Activated T-cell treated with anti-CD3 and anti-CD28 coated beads, Interleukin-2, amount 50 U/mL, for 72 hours (primary cell): ENCODE measurements at places on chromosomes 3 and 15. TPM values are rescaled to one million over a fixed set of nuclear protein-coding genes. Genes with fewer than 3 reads are reported as not detected.
A peak's percentile ranks its signal among the peaks of the same experiment; 100 is the strongest.

EAF1 gene
- 29.9 TPM for total RNA-seq

FGD5 gene
- total RNA-seq = not detected

ATP13A5 gene
- total RNA-seq = not detected

TTLL13 gene
- 0.24 TPM for total RNA-seq

TRPM1 gene
- not detected for total RNA-seq

CCR8 gene
- 1.2 TPM for total RNA-seq

GOLGA8O gene
- 2.8 TPM for total RNA-seq

HIGD2B gene
- 0.30 TPM for total RNA-seq

TMCO5A gene
- not detected for total RNA-seq

RTP1 gene
- not detected for total RNA-seq

BCL2A1 gene
- total RNA-seq = 67.2 TPM

ZMAT3 gene
- total RNA-seq = 27.2 TPM

TF gene
- 1.9 TPM for total RNA-seq

ALPK3 gene
- total RNA-seq = 0.46 TPM

ADGRG7 gene
- total RNA-seq = not detected

LPP gene
- 50.4 TPM for total RNA-seq

TIPARP gene
- total RNA-seq = 21.6 TPM

DNA sequence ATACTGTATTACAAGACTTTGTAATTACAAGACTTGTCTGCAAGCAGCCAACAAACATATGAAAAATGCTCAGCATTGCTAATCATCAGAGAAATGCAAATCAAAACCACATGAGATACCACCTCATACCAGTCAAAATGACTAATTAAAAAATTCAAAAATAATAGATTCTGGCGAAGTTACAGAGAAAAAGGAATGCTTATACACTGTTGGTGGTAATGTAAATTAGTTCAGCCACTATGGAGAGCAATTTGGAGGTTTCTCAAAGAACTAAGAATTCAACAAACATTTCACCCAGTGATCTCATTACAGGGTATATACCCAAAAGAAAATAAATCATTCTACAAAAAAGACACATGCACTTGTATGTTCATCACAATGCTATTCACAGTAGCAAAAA lies 617.5 kb upstream of the CCDC54 start:
- DNase-seq = no peak

GRCh38 chr3:52912885-52913731 lies 15.8 kb upstream of the STIMATE start:
- no peak for DNase-seq

GRCh38 chr3:158167737-158168557 lies 58.1 kb downstream of the RSRC1 start:
- peak; percentile 24 for DNase-seq

GRCh38 chr3:169246158-169246557 lies 417.4 kb downstream of the MECOM start:
- no peak for DNase-seq

DNA sequence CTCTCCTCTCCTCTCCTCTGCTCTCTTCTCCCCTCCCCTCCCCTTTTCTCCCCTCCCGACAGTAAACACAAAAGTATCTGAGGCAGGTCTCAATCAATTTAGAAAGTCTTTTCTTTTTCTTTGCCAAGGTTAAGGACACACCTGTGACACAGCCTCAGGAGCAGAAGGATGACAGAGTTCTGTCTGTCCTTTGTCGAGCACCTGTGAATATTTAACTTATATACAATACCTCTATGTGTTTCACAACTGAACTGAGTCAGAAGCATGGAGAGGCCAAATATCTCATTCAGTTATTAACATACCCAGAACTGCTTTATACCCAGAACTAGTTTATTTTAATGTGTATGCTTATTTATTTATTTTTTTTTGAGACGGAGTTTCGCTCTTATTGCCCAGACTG lies 81.1 kb upstream of the ROBO1 start:
- no peak for DNase-seq

DNA sequence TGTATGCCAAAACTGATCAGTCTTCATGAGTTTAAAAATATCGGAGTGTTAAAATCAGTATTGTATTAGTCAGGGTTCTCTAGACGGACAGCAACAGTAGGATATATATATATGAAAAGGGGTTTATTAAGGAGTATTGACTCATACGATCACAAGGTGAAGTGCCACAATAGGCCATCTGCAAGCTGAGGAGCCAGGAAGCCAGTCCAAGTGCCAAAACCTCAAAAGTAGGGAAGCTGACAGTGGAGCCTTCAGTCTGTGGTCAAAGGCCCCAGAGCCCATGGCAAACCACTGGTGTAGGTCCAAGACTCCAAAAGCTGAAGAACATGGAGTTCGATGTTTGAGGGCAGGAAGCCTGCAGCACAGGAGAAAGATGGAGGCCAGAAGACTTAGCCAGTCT lies 391.0 kb upstream of the CADM2 start:
- DNase-seq = no peak

GRCh38 chr15:65028338-65028737 lies 1.1 kb downstream of the MTFMT start:
- DNase-seq = peak; percentile 5

- no peak for DNase-seq
These were observed 1.1 kb downstream of the ARMC8 start for GRCh38 chr3:138188013-138188730.

- no peak for DNase-seq
These were observed 95.1 kb upstream of the PDZRN3 start for GRCh38 chr3:73719861-73720260.

GRCh38 chr3:117921411-117921810 lies 1113.2 kb downstream of the IGSF11 start:
- no peak for DNase-seq

- no peak for DNase-seq
These were observed 511.5 kb upstream of the NAALADL2 start for GRCh38 chr3:174347474-174348138.

GRCh38 chr3:128553560-128553959 lies 60.6 kb upstream of the GATA2 start:
- no peak for DNase-seq

GRCh38 chr3:20849975-20850374 lies 664.0 kb upstream of the SGO1 start:
- no peak for DNase-seq

GRCh38 chr15:68149059-68149458 lies 56.1 kb downstream of the CALML4 start:
- DNase-seq = no peak

- peak; percentile 2 for DNase-seq
These were observed 29.5 kb downstream of the AGTR1 start for GRCh38 chr3:148727231-148727630.

GRCh38 chr3:153285194-153285641 lies 123.2 kb downstream of the RAP2B start:
- DNase-seq = no peak

DNA sequence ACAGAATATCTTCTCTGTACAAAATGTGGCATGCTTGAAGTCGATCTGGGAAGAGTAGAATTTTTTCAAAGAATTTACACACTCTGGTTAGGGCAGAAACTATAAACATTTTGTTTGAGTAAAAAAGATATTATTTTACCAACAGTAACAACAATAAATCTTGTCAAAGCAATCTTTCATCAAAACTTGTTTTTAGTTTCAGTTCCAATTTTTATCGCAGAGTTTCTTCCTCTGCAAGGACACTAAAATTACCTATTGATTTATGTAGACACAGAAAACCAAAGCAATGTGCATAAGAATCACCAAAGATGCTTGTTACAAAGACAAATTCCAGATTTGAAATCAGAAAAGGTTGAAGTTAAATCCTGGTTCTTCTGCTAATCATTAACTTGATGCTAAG lies 61.9 kb downstream of the CGGBP1 start:
- DNase-seq = no peak

DNA sequence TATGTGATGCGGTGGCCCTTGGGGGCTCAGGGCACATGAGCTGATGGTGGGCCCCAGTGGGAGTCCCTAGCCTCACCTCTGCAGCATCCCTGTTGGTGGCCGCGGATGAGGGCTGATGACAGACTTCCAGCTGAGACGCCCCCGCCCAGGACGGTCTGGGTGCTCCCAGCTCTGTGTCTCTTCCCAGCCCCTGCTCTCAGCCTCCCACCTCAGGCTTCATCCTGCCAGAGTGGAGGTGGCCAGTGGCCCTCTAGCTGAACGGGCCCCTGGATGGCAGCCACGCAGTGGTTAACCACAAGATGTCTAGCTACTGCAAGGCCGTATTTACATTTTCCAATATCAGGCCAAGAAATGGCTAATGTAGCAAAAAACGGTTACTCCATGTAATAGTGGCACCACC lies 205.3 kb upstream of the LINGO1 start:
- no peak for DNase-seq

- no peak for DNase-seq
These were observed 124.9 kb downstream of the FBN1 start for GRCh38 chr15:48520376-48521155.

DNA sequence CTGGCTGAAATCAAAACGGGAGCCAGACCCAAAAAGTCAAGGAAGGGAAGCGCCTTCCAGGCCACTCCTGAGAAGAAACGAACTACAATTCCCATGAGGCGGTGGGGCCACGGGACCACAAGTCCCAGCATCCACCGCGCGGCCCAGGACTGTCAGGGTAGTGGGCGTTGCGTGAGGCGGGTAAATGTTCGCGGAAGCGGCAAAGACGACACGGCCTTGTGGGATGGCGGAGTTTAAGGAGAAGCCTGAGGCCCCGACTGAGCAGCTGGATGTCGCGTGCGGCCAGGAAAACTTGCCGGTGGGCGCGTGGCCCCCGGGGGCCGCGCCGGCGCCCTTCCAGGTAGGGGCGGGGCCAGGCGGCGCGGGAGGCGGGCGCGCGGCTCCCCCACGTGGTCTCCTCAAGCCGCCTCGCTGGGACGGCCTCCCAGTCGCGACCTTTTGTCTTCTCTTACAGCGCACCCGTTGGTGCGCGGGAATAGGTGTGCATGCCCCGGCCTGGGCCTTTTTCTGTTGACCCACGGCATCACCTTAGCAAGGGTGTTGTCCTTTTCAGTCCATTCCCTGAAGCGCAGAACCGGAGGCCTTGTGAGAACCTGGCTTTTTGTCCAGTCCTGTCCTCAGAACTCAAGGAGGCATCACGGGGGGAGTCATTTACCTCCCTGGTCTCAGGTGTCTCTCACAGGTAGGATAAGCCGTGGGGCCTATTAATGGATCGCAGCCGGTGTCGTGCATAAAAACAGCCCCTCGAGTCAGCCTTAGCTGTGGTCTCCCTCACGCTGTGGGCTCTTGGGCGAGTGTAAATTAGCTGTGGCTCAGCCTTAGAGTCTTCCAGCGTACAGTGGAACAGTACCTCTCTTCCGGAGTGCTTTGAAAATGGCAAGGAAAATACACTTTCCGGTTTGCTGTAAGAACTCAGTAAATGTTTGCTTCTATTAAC lies at the start of gene SETMAR:
Gene SETMAR, plus strand, starts transcription at position 183 of the 937 bp plus-strand sequence. Its CDS starts 2 bp downstream, at position 185.
- peak; percentile 86 for DNase-seq

DNA sequence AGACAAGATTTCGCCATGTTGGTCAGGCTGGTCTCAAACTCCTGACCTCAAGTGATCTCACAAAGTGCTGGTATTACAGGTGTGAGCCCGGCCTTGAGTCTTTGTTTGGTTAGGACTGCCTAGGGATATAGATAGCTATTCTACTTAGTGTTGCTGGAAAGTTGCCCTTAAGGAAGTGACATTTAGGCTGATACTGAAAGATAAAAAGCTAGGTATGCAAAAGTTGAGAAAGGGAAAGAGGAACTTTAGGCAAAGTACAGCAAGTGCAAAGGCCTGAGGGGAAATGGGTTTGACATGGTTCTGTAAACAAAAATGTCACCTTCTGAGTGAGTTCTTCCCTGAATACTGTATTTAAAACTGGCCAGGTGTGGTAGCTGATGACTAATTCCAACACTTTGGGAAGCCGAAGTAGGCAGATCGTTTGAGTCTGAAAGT lies 111.5 kb downstream of the ZNF609 start:
- DNase-seq = no peak

DNA sequence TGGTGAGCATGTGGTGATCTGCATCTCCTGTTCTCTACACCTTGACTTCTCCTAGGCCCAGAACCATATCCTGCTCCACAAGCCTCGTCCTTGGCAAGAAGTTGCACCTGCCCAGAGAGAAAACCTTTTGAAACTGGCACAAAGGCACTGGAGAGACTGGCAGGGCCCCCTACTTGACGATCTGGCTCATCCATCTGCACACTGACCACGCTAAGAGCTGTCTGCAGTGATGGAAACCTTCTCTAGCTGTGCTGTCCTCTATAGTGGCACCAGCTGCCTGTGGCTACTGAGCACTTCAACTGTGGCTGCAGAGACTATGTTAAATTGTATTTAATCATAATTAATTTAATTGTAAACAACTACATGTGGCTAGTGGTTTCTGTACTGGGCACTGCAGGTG lies 26.2 kb upstream of the SRP14 start:
- DNase-seq = no peak

GRCh38 chr3:160886421-160886820 lies 130.4 kb downstream of the PPM1L start:
- no peak for DNase-seq

DNA sequence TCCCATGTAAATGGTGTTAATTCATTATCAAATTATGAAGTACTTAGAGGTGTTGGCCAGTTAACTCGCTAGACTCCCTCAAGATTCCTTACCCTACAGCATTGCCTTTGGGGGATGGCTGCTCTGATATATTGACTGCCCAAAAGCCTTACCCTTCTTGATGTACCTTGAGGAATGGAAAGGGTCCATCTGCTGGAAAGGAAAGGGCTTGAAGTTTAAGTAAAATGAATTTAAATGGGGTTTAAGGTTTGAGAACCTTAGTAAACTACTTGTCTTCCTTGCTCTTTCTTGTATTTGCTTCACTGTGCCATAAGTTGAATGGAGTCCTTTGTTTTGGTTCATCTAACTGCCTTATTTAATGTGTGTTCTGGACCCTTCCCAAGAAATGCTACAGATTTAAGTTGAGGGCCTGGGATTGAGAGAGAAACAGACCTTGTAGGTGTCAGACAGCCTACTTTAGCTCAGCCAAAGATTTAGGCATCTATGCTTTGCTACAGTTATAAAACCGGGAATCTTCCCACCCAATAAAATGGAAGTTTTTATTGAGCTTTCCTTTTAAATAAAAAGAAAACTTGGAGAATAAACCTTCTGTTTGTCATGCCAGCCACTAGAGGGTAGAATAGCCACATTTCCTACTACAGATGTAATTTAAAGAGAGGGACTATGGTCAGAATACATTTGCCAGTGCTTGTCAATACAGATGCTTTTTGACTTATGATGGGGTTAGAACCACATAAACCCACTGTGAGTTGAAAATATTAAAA lies 25.3 kb downstream of the CMSS1 start:
- no peak for DNase-seq

DNA sequence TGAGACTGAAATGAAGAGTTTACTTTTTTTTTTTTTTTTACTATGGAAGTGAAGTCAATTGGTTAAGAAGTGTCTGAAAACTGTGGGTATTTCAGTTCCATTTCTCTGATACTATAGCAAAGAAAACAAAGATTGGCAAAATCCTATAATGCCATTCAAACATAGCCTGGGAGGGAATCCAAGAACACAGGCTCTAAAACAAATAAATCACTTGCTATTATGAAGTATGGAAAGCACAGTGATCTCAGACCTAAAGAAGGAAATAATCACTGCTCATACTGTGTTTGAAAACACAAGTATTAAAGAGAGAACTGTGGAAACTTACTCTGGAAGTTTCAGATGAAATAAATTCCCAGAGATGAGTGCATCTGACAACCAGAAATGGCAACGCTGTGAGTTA lies 12.0 kb downstream of the SAMMSON start:
- DNase-seq = no peak

GRCh38 chr3:128541246-128541645 lies 48.2 kb upstream of the GATA2 start:
- no peak for DNase-seq
